CD4-positive, alpha-beta memory T cell (primary cell): ENCODE measurements at places on chromosomes 1 and 21.

GRCh38 chr21:42836767-42837301, 42.5 kb downstream of the WDR4 start:
- no peak for DNase-seq

- no peak for DNase-seq
These were observed 188.5 kb downstream of the GRIK3 start for GRCh38 chr1:36845802-36846201.

DNA sequence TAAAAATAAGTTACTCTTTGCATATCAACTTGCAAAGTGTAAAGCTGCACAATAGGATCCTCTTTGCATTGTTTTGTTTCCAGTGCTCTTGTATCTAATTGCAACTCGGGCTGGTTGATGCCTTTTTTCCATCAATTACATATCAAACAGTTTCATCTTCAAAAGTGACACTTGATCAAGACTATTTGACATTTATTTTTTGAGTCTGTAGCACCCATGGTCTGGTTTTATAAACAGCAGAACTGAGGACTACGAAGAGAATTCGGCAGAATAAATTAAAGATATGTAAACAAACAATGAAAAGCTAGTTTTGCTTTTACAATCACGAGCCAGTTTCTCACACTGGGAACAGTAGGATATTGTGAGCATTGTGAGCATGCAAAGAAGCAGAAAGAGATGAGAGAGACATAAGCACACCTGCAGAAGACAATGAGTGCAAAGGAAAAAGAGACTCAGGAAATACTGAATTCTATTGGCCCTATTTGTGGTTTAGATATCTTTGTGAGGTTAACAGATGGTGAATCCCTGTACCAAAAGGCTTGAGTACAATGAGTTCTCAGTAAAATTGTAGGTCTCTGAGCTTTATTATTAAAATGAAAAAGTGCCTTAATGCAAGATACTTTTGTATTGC, 45.4 kb downstream of the RPL5 start:
- DNase-seq = no peak

DNA sequence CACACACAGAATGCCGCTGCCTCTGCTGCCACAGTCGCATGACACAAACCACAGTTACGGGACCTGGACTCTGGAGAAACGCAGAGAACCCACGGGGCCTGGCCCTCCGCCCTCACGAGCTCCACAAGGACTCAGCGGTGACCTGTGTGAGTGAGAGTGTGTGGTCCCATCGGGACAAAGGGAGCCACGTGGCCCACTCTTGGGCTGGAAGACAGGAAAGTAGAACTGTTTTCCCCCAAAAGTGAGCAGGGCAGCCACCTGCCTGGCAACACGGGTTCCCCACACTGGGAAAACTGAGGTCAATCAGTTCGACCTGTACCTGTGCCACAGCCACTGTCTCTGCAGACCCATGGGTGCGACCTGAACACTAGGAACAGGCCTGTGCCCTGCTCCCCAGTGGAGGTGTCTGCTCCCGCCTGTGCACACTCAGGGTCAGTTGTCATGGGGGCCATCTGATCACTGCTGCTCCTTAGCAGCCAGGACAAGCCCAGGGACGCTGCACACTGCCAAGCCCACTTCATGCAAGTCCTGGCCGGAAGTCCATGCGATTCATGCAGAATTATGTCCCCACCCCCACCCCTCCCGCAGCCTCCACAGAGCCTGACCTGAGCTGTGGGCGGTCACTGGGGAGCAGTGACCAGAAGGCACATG, 54.4 kb upstream of the ADARB1 start:
- DNase-seq = no peak

GRCh38 chr1:39238476-39238875, 34.0 kb downstream of the MACF1 start:
- no peak for DNase-seq

GRCh38 chr1:54686155-54686554, 29.5 kb upstream of the TTC4 start:
- DNase-seq = no peak

GRCh38 chr21:29332461-29333362, 34.0 kb downstream of the BACH1 start:
- no peak for DNase-seq

DNA sequence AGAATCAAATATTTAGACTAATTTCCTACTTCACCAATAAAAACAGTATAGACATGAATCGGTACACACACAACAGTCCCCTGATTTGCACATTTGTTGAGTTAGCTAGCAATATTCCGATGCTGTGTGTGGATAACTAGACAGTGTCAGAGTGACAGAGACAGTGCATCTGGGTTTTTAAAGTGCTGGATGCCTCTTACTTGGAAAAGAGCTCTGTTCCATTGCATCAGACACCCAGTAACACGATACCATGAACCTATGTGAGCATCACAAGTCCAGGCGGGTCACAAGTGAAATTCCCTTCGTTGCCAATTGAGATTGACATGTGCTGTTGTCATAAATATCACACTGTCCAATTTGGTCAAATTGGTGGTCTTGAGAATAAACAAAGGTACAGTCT, 82.0 kb upstream of the ESRRG start:
- DNase-seq = no peak

- DNase-seq = no peak
These were observed at the start of gene KRTAP13-1 for GRCh38 chr21:30395731-30396130. KRTAP13-1 (plus strand) TSS chr21:30396031; CDS start chr21:30396087, 56 bp downstream.

- no peak for DNase-seq
These were observed 94.7 kb downstream of the TSEN15 start for GRCh38 chr1:184146202-184146601.

GRCh38 chr1:210003501-210003900, 65.5 kb downstream of the SYT14 start:
- no peak for DNase-seq

DNA sequence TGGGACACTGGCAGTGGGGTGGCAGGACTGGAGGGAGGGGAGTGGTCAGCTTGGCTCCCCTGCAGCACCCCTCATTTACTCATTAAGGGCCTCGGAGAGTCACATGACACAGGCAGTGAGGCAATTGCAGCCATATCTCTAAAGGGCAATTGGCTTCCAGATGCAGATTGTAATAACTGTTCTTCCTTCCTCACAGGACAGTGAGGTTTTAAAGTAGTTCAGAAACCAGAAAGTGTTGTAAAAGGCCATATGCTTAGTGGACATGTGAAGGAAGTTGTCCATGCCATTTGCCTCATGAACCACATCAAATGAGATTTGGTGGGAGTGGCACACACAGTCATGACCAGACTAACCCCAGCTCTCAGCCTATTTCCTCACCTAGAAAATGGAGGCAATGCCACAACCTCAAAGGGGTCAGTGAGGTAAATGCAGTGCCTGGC, 11.1 kb downstream of the MTX1 start:
- no peak for DNase-seq

- DNase-seq = no peak
These were observed 107.1 kb downstream of the SPSB1 start for GRCh38 chr1:9399510-9400424.

GRCh38 chr1:55040933-55041494, 1.7 kb downstream of the PCSK9 start:
- no peak for DNase-seq

DNA sequence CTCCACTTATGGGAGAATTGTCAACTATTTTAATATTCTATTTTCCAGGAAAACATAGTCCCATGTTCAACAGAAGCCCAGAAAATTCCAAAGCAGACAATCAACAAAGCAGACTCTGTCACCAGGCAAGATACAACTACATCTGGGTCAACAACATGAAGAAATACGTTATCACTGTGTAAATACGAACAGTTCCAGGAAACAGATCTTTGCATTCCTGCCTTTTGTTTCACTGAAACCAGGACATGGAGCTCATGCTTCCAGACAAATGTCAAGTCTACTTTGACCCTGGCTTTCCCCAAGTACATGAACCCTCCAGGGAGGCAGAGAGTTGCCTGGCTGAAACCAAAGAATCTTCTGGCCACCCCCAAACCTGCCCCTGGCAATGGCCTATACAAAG, 106.7 kb downstream of the SETD4 start:
- DNase-seq = no peak

DNA sequence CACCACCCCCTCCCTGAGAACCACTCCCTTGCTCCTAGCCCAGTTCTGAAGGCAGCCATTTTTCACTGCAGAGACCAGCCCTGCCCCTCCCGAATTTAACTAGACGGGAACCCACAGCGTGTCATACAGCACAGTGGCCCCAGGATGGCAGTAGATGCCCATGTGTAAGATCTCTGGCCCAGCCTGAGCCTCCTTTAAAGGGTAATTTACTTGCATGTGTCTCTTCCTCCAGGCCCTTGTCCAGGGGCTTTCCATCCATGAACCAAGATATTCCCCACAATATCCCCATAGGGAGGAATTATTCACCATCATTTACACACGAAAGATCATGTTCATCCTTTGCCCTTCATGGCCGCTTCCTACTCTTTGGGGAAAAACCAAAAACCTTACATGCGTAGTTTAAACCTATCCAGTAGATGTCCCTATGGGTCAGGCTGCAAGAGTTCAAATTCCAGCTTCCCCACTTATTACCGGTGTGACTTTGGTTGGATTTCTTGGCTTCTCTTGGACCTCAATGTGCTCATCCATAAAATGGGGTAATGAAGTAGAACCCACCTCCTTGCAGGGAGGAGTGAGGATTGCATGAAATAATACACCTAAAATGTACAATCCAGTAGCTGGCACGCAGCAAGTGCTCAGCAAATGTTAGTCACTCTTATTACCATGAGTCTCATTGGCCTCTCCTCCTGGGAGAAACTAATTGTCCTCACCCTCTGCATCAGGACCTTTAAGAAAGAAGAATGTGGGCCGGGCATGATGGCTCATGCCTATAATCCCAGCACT, 4.0 kb upstream of the LACTBL1 start:
- DNase-seq = peak; percentile 33

- no peak for DNase-seq
These were observed 6.8 kb downstream of the MTARC2 start for GRCh38 chr1:220754918-220755295.

GRCh38 chr1:1039145-1039910, 19.4 kb downstream of the AGRN start:
- DNase-seq = no peak
